Adipocyte (in vitro differentiated cells): ENCODE measurements at places on chromosomes 2 and 18.

GRCh38 chr2:6832596-6833299, 33.0 kb downstream of the CMPK2 start:
- no peak for DNase-seq

DNA sequence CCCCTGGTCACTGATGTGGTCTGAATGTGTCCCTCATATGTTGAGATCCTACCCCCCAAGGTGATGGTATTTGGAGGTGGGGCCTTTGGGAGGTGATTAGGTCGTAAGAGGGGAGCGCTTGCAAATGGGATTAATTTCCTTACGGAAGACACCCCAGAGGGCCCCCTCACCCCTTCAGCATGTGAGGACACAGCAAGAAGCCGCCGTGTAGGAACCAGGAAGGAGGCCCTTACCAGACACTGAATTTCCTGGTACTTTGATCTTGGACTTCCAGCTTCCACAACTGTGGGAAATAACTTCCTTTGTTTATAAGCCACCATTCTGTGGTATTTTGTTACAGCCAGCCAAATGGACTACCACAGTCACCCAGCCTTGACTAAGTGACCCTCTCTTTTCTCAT, 35.9 kb downstream of the NCK2 start:
- no peak for DNase-seq

DNA sequence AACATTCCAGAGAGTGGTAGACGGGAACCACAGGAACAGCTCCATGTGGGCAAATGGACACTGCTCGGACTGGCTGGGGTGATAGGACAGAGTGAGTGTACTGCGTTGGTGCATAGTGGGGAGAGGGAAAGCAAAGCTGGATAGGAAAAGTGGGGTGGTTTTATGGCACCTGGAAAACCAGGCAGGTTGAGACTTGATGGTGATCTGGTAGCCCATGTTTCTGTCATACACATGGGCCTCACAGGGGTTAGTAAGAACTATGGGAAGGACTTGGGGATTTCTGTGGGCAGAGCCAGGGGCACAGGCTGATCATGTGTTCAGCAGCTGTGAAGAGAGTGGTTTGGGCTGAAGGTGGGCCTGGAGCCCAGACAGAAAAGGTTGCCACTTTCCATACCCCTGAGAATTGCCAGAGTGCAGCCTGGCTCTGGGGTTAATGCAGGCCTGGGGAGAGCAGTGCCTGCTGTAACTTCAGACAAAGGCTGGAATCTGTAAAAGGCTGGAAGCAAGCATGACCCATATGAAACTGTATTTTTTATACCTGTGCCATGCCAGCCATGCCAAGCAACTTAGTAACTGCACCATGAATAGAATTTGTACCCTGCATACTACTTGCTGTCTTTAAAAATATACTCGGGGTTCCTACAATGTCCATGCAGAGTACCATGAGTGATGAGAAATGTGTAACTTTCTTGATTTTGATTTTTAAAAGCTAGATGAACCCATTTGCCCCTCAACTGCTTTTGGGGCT, 41.9 kb downstream of the RPIA start:
- no peak for DNase-seq

DNA sequence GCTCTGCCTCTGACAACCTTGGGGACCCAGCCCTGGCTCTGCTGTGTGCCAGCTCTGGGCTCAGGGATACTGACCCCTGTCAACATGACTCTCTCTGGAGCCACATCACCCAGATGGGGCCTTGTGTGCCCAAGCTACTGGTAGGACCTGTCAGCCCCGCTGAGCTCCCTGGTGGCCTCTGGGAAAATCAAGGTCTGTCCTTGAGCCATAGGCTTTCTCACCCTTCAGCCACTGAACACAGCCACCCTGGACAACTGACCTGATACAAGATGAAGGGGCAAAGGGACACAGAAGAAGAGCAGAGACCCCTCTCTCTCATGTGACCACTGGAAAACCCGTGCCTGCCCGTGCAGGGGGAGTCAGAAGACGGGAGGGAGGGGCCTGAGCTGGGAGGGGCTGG, 7.8 kb downstream of the CCDC74A start:
- DNase-seq = no peak

DNA sequence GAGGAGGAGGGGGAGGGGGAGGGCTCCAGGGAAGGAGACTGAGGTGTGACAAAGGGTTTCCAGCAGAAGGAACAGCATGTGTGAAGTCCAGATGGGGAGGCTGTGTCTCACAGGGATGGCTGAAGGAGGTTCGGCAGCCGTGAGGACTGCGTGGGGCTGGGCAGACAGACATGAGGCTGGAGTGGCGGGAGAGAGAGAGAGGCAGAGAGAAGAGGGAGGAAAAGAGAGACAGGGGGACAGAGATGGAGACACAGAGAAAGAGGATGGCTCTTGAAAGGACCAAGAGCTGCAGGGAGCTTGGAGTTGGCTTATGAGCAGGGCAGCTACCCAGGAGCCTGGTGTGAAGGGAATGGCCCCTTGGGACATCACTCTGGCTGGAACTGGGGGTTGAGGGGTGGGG, 138.9 kb upstream of the ASB18 start:
- DNase-seq = no peak

DNA sequence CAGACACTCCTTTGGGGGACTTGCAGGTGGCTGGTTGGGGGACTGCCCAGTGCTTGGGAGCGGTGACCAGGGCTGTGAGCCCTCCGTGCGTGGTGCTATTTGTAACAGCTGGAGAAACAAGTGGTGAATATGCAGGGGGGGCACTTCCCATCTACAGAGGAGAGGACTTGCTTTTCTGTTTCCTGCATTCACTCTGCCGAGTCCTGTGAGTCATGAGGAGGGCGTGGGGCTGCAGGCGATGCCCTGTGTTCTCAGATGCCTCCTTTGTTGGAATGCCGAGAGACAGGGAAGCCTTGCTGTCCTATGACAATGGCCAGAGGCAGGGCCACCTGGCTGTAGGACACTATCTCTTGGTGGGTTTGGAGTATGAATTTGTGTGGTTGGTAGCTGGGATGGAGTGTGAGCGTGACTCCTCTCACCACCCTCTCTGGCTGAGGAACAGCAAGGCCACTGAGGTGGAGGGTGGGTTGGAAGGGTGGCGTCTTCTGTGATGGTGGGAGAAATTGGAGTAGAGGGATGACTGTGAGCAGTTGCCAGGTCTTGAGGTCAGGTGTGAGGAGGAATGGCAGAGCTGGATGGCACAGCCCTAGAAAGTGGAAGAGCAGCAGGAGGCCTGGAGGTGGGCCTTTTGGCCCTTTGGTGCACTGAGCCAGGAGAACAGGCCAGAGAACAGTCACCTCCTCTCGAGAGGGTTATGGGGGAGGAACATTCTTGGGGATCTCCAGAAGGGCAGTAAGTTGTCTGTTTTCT, 24.3 kb downstream of the FHOD3 start:
- peak; percentile 56 for DNase-seq

GRCh38 chr2:234861841-234862735, 89.7 kb upstream of the SH3BP4 start:
- peak; percentile 31 for DNase-seq

GRCh38 chr18:10354241-10354811, 100.1 kb upstream of the APCDD1 start:
- no peak for DNase-seq

DNA sequence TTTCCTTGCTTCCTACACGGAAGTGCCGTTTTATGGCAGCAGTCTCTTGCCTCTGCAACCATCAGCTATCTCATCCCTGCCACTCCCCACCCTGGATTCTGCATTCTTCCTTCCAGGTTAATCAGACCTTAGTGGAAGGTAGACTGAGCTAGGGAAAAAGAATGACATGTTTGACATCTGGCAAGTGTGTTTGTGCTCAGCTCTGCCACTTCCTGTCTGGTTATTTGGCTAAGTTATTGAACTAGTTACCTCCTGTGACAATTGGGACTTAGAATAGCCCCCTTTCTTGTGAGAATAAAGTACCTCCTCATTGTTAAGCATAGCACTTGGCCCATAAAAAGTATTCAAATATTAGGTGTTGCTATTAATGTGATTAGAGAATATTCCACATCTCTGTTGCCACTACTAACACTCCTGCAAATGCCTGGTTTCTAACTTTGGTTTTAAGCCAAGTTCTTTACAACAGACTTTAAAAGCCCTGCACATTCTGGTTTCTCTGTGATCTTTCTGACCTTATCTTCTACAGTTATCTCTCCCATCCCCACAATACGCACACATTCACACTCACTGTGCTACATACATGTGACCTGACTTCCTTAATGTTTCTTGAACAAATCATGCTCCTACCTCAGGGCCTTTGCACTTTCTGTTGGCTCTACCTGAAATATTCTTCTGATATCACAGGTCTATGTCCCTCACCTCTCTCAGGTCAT, 10.8 kb upstream of the MAPRE2 start:
- DNase-seq = no peak

GRCh38 chr2:197850882-197851450, 46.6 kb downstream of the PLCL1 start:
- peak; percentile 38 for DNase-seq

DNA sequence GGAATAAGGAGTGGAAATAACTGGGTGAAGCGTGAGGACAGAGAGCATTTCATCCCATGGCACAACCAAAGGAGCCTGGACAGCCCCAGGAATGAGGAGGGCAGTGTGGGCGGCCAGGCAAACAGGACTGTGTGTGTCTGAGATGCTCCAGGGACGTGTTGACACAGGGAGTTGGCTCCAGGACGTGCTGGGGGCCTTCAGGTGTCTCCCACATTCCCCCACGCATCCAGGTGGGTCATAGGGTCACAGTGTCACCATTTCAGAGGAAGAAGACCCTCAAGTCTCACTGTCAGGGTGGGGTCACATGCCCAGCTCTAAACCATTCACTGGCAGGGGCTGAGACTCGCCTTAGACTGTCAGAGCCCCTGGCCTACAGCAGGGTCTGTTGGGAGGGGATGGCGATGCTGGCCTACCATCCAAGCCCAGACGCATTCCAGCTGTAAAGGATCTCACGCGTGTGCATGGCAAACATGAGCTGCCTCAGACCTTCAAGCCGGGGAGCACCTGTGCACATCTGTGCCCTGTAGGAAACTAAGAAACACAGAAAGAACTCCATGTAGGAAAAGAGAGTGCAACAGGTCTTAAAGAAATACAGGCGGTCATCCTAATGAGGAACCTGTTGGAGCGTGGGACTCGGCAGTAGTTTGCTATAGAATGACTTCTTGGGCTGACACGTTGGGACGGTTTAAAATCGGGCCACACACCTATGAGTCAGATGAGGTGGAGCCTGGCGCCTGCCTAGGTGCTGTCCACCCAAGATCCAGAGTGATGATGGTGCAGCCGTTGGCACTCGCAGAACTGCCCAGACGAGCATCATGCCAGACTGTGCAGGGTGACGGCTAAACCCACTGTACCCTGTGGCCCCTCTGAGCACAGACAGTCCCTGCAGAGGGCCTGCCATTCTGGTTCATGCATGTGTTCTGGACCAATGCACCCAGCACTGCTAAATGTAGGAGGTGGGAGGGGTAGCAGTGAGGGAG, 17.3 kb downstream of the PARD6G start:
- DNase-seq = no peak

- DNase-seq = no peak
Observed at GRCh38 chr18:76984193-76985155, 148.1 kb downstream of the MBP start.

DNA sequence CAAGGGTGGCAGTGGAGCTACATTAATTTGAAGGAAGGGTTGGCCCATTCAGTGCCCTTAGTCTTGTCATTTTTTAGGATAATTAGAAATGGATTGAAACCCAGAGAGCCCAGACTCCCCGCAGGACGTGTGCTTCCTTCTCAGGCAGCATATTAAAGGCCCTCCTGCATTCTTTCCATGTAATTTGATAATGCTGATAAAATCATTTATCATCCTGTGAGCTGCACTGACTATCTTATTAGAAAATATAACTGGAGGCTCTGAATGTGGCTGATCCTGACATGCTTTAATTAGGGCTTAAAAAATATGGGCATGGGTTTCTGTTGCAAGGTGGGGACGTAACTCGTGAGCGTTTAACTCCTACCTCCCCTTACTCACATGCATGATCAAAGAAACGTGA, 148.1 kb downstream of the ACKR3 start:
- DNase-seq = no peak

DNA sequence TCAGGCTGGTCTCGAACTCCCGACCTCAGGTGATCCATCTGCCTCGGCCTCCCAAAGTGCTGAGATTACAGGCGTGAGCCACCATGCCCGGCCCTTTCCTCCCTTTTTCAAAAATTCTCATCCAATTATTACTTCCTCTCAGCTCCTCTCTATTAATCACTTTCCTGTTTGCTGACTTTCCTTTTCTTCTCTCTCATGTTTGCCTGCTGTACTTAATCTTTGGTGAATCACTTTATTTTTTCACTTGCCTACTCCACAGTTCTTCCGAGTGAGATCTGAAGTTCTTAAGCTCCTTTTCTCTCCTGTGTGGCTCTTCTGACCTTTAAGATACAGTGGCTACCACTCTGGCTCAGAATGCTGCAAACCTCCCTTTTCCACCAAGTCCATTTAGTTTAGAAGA, 126.3 kb upstream of the SERTAD2 start:
- DNase-seq = no peak

GRCh38 chr2:84247532-84247931, 211.5 kb downstream of the SUCLG1 start:
- no peak for DNase-seq

DNA sequence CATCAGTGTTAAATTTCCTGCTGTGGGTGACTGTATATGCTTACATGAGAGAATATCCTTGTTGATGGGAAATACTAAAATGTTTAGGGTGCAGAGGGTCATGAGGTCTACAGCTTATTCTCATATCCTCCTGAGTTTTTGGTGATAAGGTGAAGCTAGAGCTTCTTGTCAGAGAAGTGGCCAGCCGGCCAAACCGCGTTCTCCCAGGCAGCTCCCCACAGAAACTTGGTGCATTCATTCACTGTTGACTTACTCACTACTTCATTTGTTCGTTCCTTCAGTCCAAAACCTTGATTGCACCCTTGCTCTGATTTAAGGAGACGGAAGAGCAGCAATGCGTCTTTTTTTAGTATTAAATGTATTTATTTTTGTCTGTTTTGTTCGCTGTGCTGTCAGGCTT, 8.7 kb downstream of the SNED1 start:
- DNase-seq = no peak

DNA sequence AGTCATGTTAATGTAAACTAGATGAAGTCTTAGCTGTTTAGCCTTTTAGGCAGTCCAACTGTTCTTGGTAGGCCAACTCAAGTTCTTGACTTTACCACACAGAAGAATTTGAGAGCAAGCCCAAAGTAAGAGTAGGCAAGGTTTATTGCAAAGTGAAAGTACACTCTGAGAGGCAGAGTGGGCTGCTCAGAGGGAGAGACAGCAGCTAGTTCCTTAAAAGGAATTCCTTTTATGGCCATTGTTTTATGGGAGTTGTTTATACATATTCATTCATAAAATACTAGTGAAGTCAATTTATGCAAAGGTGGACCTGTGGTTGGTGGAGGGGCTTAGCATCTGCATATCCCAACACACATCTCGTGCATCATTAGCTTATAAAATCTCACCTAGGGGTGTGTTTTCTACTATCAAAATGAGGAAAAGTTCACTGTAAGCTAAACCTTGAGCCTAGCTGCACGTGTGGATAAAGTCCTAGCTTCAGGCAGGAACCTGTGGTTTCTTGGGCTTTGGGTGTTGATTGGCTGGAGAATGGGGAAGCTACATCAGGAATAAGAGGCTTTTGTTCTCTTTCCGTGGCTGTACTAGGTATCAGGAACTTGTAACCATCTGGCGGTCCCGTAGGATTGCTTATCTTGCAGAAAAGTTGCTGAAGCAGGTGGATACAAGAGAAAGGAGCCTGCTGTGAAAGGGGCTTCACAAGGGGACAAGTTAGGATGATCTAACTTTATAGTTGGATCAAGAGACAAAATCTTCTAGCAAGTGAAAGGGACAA, 110.4 kb upstream of the GULP1 start:
- no peak for DNase-seq
